ENCODE measurements at places on chromosomes 7 and 10.
A peak's percentile ranks its signal among the peaks of the same experiment; 100 is the strongest.

GRCh38 chr10:93274419-93274818 lies 200.7 kb downstream of the CYP26A1 start:
- DNase-seq: no peak

GRCh38 chr7:111009526-111010040 lies 81.3 kb upstream of the LRRN3 start:
- no peak for DNase-seq

DNA sequence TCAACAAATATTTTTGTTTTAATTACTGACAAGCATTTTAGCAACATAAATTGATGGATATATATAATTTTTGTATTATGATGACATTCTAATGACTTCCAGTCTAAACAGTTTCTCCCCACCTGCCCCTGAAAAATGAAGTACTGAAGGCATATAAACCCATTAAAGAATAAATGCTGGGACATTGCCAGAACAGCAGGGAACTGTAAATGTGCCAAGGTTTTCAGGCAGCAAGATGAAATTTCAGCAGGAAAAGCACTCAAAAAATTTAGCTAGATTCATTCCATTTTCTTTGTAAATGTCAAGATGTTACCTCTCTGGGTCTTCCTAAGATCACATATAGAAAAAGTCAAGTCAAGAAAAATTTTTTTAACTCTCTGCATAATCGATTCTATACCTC lies 11.0 kb upstream of the TLL2 start:
- DNase-seq: no peak

DNA sequence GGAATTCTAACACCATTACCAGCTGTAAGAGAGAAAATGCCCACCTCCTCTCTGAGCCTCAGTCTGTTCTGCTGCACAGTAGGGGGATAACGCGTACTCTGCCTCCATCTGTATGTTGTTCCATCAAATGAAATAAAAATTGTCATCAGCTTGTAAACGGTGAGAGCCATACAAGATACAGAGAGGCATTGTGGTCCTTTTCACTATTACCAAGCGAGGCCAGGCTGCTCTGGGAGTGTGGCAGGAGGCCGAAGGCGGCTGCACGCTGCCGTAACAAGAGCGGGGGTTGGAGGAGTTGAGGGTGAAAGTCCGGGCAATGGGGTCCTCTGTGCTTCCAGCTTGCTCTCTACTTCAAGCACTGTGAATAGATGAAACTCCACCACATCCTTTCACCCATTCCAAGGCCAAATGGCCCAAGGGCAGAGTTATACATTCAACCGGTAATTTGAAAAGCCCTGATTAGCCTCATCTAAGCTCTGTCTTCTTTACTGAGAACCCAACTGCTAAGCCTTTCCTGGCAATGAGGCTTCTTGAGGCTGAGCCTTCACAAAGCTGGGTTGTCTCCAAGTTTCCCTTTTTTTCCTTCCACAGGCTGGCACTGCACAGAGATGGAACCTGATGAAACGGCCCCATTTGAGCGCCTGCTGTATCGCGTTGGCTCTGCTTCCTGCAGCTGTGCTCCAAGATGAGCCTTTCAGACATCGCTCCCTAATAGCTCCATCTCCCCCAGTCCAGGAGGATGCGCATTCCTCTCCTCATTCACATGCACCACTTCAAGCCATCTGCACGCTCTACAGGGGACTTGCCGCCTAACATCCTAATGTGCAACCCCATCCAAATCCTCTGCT lies 47.2 kb downstream of the PYROXD2 start:
- peak; percentile 66 for DNase-seq

- DNase-seq: no peak
These were observed 208.5 kb downstream of the RNLS start for GRCh38 chr10:88374392-88375175.

DNA sequence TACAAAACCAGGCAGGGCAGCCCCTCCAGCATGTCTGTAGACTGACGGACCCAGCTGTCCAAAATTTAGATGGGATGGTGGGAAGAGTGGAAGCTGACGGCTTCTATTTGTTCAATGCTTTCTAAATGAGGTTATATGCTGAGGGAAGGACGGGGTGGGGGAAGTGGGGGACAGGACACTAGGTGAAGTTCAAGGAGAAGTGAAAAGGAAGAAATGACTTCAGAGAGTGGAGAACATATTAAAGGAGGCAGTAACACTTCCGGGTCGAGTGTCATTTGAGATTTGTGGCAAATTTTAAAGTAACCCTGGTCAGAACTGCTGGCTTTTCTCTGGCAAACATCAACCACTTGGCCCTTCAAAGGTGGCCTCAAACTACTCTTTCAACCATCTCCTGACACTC lies 9.4 kb downstream of the PIP4K2A start:
- no peak for DNase-seq

DNA sequence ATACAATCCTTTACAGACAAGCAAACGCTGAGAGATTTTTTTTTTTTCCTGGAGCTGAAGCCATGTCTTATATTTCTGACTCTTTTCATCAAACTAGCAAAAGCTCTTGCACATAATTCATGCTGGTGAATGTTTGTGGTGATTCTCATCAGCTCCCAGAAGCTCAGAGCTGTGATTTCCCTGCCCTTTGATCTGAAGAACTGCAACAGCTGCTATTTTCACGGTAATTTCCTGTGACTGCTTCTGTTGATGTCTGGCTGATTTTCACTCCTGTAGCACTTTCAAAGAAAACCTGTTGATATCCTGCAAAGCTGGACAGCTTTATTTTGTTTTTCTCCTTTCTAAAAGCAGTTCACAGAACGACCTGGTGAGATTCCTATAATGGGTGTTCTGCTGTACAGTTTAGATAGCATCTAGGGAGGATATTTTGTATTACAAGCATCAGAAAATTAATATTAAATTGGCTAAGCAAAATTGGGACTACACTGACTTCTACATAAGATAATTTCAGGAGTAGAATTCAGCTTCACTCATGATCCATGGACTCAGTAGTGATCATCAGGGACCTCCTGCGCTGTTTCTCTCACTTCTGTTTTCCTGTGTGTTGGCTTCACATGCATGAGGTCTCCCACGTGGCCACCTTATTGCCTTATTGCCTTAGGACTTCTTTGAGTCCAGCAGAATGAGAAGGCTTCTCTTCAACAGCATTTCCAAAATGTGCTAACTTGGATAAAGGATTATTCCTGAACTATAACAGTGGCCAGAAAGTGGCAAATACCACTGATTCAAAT lies 1111.6 kb upstream of the SORCS1 start:
- peak; percentile 42 for DNase-seq

DNA sequence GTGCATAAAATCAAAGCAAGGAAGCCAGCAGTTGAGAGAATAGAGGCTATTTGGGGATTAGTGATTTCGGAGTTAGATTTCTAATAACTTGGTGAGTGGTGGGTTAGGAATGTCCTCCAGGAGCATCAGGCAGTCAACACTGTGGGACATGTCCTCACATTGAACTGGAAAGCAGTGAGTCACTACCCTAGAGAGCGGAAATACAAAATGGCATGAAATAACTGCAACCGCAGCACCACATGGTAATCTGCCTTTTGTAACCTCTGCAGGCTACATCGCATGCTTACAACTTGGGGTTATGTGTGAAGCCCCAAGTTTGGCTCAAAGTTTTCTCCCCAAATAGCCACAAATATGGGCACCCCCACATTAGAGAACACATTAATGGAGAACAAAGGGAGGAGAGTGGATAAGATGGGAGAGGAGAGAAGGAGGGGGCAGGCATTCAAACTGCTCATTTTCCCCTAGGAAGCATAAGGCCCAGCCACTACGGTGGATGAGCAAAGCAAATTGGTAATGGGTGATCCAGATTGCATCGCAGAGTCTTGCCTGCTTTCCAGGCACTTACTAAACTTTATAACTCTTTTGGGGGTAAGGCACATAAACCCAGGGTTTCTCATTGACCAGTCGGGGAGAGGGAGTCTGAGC lies 22.0 kb upstream of the SLF2 start:
- peak; percentile 96 for DNase-seq

GRCh38 chr10:12341526-12341925 lies 7.8 kb upstream of the CAMK1D start:
- DNase-seq: no peak

- no peak for DNase-seq
These were observed 1396.5 kb upstream of the CELF2 start for GRCh38 chr10:9621216-9621615.

DNA sequence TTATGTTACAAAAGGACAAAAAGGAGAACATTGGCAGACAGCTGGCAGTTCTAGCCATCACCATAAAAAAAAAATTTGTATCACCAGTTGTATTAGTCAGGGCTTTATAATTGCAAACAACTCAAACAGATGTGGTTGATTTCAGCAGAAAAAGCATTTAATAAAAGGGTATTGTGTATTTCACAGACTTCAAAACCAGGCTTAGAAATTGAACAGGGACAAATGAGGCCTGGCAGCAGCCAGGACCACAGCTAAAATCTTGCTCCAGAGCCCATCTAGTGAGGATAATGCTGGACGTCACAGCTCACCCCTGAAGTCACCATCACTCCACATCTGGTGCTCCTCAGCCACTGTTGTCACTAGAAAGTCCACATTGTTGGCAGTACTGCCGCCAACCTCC lies 52.9 kb upstream of the CALD1 start:
- DNase-seq: no peak

DNA sequence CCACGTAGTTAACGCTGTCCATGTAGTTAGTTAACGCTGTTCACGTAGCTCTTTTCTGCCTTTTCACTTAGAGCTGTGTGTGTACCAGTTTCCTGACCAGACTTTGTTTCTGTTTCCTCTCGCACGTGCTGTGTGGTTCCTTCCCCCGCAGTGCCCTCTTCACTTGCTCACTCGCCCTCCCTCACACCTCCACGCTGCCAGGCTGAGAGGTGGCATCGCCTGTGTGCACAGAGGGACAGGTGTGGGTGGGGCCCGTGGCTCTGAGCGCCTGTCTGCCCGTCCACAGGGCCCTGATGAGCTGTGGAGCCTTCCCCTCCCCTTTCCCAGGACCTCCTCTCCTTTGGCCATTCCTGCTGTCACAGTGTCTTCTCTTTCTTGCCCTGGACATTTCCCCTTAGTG lies 30.6 kb downstream of the WDR37 start:
- DNase-seq: no peak

DNA sequence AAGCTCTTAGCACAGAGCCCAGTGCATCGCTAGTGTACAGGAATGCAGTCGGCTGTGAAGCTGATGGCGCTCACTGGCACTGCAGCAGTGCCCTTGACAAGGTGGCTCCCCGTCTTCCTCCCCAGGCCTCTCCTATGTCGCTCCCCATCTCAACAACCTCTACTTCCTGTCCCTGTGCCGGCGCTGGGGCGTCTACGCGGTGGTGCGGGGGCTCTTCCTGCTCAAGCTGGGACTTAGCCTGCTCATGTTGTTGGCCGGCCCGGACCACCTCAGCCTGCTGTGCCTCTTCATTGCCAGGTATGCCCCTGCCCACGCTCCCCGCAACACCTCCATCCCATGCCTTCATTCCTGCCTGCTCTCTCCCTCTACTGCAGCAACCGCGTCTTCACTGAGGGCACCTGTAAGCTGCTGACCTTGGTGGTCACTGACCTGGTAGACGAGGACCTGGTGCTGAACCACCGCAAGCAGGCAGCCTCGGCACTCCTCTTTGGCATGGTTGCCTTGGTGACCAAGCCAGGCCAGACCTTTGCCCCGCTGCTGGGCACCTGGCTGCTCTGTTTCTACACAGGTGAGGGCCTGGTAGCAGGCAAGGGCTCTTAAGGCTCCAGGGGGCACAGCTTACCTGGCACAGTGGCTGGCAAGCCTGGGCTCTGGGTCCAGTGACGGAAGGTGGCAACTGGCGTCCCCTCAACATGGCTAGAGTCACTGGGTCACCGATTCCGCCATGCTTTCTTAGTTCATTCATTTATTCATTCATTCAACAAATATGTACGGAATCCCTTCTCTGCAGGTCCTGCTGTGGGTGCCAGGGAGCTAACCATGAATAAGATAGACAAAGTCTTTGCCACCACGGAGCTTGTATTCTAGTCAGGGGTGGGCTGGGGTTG lies 22.3 kb upstream of the C10orf95 start:
- DNase-seq: no peak

- no peak for DNase-seq
These were observed 9.8 kb downstream of the TMEM60 start for GRCh38 chr7:77788327-77788902.

GRCh38 chr10:102202386-102202785 lies 23.7 kb upstream of the ELOVL3 start:
- no peak for DNase-seq

- DNase-seq: peak; percentile 71
These were observed 49.0 kb downstream of the PRR15 start for GRCh38 chr7:29612596-29612995.

GRCh38 chr10:110498982-110499795 lies 1.5 kb downstream of the DUSP5 start:
- DNase-seq: peak; percentile 67

DNA sequence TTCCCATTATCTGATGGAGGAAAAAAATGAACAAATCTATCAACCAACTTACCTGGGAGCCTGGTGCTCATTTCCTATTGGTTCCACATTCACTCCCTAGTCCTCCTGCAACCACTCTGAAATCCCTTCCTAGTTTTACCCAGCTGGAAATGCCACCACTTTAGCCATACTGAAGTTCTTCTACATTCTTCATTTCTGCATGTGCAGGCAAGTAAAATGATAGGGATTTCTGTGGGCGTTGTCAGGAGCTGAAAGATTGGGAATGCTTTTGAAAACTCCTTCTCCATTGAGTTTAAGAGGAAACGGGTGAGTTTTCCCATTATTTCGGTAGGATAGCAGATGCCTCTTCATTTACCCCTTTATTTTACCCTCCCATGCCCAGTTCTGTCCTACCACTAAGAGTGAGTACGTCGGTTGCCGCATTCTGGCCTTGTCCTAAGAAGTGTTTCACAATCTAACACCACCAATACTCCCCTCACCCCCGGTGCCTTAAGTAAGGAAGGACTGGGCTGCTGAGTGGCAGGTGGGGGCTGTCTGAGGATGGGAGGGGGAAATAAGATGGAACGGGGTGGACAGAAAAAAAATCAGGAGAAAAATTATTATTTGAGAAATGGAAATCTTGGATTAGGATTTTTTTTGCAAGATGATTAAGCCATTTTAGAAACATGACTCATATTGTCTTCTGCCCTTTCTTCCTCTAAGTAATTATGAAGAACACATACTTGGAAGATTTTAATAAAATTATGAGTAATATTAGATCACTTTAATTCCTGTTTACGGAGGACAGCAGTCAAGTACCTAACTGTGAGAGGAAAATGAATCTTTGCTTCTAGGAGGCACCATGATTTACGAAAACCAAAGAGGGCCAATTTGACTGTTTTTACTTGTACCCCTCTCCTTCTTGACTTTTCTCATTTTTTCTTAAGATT lies 13.2 kb upstream of the TAS2R60 start:
- DNase-seq: no peak
